ENCODE measurements at places on chromosomes 13 and 19.
A peak's percentile ranks its signal among the peaks of the same experiment; 100 is the strongest.

DNA sequence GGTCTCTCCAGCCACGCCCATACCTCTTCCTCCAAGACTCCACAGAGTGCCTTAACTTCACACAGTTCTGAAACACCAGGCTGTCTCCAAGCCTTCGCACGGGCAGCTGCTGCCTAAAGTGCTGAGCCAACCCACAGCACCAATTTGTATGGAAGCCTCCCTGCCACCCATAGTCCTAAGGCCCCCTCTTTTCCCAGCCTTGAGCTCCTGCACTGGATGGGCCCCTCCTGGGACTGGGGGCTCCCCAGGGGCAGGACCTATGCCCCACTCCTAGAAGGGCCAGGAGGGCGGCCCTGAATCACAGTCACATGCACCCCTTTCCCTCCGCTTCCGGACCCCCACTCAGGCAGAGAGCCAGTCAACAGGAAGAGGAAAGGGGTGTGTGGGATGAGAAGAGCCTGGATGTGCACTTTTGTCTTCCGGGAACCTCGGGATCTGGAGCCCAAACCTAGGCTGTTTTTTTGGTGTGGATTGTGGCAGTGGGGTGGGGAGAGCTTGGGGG is 5.1 kb upstream of the FCER2 start:
- ATAC-seq: no peak

- ATAC-seq: no peak
Measured at GRCh38 chr19:1133471-1133929, 29.7 kb downstream of the GPX4 start.

DNA sequence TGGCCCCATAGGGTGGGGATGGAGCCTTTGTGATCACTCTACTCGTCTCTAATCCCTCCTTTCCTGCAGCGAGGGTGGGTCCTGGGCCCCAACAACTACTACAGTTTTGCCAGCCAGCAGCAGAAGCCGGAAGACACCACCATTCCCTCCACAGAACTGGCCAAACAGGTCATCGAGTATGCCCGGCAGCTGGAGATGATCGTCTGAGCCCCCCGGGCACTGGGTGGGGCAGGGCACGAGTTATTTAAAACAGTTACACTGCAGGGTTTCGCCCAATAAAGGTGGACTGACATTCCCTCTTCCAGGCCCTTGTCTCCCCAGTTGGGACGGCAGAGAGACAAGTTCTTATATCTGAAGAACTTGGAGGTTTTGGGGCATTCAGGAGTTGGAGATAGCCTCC is 4.7 kb downstream of the GGN start:
- no peak for ATAC-seq

DNA sequence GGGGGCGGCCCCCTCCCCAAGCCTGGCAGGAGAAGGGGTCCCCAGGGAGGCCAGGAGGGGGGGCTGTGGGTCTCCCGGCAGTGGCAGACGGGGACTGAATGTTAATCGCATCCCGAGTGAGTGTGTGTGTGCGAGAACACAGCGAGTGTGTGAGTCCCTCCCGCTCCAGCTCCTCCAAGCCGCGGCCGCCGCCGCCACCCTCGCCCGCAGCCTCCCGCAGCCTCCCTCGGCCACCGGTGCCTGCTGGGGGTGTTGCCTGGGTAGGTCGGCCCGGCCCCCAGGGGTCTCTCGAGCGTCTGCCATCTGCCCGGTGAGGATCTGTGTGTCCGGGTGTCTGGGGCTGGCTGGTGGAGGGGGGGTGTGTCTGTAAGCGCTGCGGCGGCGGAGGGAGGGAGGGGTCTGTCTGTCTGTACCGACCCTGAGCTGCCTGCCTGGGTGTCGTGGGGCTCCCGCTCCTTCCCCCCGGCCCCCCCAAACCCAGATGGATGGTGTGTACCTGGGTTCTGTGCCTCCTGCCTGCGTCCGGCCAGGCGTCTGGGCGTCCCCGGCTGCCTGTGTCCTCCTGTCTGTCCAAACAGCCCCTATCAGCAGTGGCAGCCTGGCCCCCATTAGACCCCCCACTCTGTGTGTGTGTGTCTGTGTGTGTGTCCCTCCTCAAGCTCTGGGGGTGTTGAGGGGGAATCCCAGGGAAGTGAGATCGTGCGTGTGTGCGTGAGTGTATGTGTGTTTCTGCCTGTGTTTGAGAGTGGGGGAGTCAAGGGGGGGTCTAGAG is at the start of gene GRIN2D:
Gene GRIN2D, plus strand, starts transcription at position 110 of the 772 bp plus-strand sequence. CDS start 4,725 bp downstream, outside the sequence.
- no peak for ATAC-seq

DNA sequence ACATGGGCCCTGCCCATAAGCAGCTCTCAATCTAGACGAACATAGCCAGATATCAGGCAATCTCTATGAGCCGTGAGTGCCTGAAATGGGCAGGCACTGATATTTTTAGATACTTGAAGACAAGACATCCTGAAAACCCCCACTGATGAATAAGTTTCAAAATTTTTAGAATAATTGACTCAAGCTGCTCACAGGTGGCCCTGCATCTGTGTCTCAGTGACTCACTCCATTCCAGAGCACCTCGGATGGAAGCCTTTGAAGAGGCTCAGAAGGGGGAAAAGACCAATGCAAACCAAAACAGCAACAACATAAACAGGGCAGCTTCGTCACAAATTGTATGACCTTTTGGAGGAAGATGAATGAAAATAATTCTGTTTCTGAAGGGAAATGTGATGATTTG is 42.8 kb upstream of the SLC46A3 start:
- ATAC-seq: no peak

- no peak for ATAC-seq
Measured at GRCh38 chr19:31560086-31561060, 211.1 kb upstream of the TSHZ3 start.

- peak; percentile 71 for ATAC-seq
Measured at GRCh38 chr19:9406798-9407352, 28.5 kb downstream of the ZNF266 start.

DNA sequence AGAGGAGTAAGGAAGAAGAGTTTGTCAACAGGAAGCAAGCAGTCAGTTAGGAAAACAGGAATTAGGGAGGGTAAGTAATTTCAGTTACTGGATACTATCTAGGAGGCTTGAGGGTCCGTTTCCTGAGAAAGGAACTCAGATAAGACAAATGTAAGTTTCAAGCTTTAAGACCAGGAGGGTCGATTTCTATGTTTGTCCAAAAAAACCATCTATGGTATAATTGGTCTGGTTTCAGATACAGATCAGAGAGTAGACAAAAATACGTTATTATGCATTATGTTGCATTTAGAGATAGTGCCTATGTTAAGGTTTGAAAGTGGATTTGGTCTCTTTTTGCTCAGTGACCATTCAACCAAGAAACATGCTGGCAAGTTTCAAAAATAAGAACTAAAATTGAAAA is 789.6 kb upstream of the PCDH20 start:
- ATAC-seq: no peak

DNA sequence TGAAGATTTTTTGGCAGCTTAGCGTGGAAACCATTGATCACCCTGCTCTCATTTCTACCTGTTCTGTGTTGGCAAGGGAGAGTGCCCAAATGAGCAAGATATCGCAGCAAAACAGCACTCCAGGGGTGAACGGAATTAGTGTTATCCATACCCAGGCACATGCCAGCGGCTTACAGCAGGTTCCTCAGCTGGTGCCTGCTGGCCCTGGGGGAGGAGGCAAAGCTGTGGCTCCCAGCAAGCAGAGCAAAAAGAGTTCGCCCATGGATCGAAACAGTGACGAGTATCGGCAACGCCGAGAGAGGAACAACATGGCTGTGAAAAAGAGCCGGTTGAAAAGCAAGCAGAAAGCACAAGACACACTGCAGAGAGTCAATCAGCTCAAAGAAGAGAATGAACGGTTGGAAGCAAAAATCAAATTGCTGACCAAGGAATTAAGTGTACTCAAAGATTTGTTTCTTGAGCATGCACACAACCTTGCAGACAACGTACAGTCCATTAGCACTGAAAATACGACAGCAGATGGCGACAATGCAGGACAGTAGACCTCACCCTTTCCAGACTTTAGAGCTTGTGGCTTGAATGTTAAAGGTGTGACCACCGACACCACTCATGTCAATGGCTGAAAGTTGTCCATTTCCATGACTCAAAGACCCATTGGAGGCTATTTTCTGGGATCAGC is 5.8 kb downstream of the CEBPG start:
- no peak for ATAC-seq

DNA sequence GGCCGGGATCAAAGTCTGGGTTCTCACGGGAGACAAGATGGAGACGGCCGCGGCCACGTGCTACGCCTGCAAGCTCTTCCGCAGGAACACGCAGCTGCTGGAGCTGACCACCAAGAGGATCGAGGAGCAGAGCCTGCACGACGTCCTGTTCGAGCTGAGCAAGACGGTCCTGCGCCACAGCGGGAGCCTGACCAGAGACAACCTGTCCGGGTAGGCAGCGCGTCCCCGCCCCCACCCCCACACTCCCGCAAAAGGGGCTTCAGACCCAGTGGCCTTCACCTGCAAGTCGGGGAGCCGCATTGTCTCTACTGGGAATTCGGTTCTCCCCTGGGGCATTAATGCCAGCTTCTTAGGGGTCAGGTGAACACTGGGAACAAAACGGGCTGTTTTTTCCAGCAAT is 114.7 kb upstream of the MCF2L start:
- ATAC-seq: no peak

All from gastroesophageal sphincter (tissue), 4 donors.